Mucosa of descending colon (tissue), 3 donors: ENCODE measurements at places on chromosomes 4 and X. TPM values are rescaled to one million over a fixed set of nuclear protein-coding genes. Genes with fewer than 3 reads are reported as not detected.
A peak's percentile ranks its signal among the peaks of the same experiment; 100 is the strongest.

- DNase-seq, result peak; percentile 1
These were observed 18.4 kb downstream of the CT47B1 start for GRCh38 chrX:120857240-120857639.

- DNase-seq, result peak; percentile 23
These were observed 75.6 kb downstream of the WFS1 start for GRCh38 chr4:6345096-6345830.

- no peak for DNase-seq
These were observed 99.5 kb downstream of the COX18 start for GRCh38 chr4:72969976-72970375.

GRCh38 chr4:101192244-101192643 is 155.1 kb downstream of the PPP3CA start:
- DNase-seq, result no peak

DNA sequence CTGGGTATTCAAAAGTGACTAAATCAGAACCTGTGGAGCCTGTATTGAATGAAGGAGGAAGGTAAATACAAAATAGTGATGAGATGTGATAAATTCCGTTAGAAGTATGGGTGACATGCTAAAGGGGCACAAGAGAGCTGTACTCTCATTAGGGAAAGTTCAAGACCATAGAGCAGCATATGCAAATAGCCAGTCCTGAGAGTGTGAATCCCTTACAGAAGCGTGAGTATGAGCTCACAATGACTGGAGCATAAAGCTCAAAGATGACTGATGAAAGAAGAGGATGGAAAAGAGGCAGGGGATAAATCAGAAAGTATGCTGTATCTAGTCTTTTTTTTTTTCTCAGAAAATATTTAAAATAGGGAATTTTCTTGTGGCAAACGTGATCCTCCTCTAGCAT is 12.1 kb upstream of the NPFFR2 start:
- no peak for DNase-seq

DNA sequence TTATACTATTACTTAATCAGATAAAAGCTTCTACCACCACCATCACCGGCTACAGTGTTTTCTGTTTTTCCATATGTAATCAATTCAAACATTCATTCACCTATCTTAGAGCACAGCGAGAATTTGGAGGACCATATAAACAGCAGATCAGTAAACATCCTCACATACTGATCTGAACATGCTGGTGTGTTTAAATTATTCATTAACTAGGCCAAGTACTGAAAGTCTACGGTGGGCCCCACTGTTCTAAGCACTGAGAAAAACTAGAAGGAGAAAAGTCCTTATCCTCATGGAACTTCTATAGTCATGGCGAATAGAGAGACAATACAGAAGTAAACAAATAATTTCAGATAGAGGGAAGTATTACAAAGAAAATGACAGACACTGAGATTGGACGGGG is 176.6 kb downstream of the NR3C2 start:
- no peak for DNase-seq

DNA sequence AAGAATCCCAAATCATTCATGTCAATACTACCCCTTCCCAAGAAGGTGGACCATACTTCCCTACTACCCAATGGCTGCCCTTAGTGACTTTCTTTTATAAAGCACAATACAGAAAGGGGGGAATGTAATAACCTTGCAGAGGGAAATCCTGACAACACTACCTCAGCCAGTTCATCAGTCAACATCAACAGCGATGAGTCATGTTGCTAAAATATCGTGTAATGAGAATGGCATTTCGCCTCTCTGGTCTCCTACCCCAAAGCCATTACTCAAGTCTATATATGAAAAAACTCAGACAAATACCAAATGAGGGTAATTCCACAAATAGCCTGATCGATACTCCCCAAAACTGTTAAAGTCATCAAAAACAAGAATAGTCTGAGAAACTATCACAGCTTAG is 3.3 kb upstream of the MAGEA8 start:
- no peak for DNase-seq

GRCh38 chr4:154719087-154719486 is 24.7 kb upstream of the LRAT start:
- DNase-seq, result no peak

DNA sequence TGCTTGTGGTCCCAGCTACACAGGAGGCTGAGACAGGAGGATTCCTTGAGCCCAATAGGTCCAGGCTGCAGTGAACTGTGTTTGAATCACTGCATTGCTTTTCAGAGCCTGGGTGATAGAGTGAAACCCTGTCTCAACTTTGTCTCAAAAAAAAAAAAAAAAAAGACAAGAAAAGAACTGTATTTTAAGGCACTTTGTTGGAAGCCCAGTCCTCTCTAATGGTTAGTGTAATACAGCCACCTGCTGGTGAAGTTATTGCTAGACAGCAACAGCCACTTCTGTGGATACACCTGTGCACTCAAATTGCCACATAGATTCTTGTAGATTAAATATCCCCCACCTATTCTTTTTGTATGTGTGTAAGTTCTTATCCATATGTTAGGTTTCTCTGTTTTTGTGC is 10.1 kb upstream of the FGG start:
- DNase-seq, result no peak

GRCh38 chrX:110561034-110561433 is 202.4 kb downstream of the RTL9 start:
- no peak for DNase-seq

Gene CNKSR2
- total RNA-seq, result 0.23 TPM
